ENCODE measurements at places on chromosomes 1 and 21.

GRCh38 chr1:183993132-183993531 is 44.4 kb downstream of the COLGALT2 start:
- no peak for DNase-seq

GRCh38 chr1:89732643-89733222 is 88.1 kb upstream of the LRRC8D start:
- no peak for DNase-seq

- DNase-seq: no peak
Observed at GRCh38 chr1:3456449-3456963, 2.0 kb downstream of the ARHGEF16 start.

DNA sequence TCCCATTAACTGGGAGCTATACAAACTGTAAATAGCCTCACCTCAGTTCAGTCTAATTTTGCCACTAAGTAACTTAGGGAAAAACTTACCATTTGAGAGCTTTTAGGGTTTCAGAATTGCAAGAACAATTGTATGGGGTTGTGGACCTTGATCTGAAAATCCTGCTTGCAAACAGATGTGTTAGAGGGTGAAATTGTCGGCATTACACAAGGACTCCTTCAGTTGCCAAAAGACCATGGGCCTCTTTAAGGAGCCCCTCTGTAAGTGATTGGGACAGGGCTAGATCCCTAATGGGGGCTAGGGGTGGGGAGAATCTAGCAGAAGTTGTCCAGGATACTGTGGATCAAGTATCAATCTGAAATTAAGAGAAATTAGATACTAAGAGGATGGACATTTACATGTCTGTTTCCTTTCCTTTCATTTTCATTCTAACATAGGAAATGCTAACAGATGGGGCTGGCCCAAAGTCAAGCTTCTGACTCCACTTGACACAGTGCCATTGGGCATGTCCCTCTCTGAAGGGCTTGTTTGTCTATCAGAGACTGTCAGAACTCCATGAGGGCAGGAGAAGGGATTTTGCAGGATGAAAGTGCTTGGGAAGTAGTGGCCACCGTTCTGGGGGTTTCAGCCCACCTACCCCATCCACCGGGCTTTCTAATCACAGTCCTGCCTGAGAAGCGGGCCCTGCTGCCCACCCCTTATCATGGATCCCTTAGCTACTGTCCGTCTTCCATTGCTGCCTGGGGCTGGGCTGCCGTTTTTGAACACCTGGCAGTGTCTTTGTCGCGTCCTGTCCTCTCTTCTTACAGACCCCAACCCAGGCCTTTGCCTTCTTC is 54.7 kb downstream of the STUM start:
- no peak for DNase-seq

DNA sequence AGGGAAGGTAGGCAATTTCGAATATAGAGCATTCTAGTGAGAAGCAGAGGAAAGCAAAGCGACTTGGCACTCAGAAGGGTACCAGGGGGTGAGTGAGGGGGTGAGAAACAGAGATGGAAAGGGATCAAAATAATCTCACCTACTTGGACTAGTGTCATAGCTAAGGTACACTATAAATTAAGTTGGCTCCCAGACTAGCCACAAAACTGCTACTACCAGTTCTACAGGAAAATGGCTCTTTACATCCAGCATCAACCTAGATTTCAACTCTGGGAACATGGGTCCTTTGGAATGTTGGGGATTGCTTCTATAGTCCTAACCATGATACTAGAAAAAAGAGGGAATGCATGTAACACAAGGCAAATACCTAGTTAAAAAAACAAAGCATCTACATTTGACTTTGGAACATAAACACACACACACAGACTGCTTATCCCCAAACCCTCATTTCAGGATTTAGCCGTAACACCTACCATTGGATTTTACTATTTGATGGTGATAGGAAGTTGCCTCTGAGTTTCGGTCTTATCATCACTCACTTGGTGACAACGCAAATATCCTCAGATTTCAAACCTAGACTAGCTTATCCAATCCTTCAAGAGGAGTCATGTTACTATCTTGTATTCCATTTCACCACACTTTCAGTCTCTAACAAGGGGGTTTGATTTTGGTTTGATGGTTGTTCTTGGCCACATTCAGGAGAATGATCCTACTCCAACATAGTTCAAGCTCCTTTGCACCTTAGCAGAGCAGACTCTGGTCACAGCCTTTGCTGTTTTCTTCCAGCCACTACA is 5.6 kb downstream of the ZBTB21 start:
- no peak for DNase-seq

- no peak for DNase-seq
Observed at GRCh38 chr1:87523466-87523865, 194.8 kb downstream of the LMO4 start.

DNA sequence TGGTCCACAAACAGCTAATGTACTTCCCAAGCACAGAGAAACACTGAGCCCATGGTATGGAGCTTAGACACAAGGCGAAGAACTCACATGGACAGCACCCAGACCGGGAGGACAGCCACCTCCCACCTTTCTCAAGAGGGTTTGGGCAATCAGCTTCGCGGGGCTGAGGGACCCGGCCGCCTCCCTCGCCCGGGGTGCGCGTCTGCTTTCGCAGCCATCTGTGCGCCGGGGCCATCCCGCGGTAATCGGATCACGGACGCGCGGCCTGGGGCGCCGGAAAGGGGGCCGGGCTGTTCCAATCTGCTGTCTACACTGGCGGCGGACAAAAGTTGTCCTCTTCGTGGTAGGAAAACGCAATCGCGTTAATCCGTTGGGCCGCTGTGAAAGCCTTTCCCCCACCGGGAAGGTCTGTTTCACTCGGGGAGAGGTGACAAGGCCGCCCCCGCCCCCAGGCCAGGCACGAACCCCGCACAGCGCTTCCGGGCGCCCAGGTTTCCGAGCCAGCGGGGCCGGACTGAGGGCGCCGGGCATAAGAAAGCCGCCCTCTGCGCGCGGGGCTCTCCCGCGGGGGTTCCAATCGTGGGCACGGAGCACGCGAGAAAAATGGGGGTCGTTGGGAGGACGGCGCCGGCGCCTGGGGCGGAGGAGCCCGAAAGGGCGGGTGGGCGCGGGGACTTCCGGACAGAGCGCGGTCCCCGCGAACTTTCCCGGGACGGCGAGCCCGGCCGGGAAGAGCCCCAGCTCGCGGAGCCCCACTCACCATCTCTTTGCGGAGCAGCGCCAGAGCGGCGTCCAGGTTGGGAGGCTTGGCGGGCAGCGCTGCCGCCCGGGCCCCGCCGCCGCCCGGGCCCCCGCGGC is 664 bp downstream of the FAM89A start:
- DNase-seq: peak; percentile 15

DNA sequence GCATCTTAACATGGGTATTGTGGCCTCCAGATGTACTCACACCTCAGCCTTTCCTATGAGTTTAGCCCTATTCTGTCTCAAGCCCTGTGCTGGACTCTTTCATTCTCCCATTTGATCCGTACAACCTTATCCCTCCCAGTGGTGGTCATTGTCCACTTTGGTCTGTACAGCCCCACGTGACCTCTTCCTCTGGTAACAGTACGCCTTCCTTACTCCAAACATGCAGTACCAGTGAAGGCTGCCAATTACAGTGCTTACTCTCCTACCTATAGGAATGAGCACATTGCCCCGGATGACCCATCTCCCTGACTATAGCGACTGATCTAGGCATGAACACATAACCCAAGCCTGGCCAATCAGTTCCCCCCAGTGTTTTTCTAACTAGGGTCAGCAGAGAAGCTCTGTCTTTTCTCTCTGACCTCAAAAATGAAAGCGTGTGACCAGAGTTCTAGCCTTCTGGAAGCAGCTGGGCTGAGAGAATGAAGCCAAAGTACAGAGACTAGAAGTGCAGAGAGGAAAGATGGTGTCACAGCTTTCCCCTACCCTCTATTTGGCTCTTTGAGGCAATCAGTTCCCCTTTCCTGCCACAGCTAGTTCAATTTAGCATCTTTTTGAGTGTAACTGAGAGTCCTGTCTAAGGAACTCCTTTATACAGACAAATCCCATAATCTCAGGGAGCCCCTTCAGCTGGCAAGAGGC is 9.9 kb upstream of the QSOX1 start:
- no peak for DNase-seq

DNA sequence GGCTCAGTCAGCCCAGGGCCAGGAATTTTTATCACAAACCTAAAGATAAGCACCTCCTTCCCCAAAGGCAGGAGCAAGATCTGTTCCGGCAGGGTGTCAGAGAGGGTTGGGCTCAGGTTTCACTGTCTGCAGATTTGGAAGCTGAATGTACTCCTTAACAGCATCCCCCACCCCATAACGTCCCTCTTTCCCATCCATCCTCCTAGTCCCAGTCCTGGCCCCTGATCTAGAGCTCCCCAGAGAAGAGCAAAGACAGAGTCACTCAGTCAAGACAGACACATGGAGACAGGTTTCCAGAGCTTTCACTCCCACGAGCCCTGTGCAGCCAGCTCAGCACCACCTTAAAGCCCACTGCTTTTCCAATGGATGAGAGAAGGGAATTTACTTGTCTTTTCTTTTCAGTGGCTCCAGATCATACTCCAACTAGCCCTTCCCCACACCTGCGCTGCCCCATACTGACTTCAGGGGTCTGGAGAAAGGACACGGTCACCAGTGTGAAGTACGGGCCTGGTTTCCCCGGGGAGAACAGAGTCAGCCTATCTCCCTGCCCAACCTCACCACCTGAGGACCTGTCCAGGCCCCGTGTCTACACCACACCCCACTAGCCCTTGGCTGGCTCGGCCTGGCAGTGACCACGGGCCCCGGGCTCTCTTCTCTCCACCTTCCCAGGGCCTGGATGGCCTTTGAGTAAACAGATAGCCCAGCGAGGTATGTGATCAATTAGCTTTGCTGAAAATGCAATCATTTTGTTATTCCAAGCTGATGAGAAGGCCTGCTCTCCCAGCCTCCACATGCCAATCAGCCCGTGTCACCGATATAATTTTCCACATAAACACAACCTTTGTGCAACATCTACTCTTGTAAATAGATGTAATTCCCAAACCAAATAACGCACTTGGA is 249.1 kb downstream of the FOXD2 start:
- DNase-seq: no peak

DNA sequence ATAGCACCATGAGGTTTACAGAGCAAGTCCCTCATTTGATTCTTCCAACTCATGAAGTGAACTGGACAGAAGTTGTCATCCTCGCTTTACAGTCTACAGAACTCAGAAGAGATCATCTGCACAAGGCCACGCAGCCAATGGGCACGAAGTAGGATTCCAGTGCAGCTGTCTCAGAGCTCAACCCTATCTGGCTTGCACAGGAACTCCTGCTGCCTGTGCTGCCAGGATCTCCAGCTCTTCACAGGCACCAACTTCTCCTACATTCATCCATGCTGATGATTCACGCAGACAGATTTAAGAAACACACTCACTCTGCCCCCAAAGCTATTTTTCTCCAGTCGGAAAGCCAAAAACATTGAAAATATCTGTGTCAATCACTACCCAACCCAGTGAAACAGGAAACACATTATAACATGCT is 157.0 kb downstream of the RERE start:
- no peak for DNase-seq

DNA sequence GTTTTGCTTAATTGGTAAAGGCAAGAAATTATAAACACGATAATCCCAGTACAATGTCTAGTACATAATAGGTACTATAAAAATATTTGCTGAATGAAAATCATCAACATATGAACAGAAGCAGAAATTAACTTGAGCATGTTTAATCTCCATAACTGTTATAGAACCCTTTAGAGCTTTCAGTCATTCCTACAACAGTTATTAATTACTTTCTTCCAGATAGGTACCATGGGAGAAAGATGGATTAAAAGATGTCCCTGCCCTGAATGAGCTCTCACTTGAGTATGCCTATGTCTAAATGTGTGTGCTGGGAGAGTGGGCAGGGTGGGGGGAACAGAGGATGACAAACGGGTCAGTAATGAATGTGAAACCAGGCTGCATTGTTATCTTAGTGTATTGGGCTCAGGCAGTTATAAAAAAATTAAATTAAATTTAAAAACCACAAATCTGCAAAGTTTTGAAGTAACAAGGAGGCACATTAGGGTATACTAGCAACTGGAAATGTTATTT is 2.4 kb downstream of the EPS15 start:
- no peak for DNase-seq

DNA sequence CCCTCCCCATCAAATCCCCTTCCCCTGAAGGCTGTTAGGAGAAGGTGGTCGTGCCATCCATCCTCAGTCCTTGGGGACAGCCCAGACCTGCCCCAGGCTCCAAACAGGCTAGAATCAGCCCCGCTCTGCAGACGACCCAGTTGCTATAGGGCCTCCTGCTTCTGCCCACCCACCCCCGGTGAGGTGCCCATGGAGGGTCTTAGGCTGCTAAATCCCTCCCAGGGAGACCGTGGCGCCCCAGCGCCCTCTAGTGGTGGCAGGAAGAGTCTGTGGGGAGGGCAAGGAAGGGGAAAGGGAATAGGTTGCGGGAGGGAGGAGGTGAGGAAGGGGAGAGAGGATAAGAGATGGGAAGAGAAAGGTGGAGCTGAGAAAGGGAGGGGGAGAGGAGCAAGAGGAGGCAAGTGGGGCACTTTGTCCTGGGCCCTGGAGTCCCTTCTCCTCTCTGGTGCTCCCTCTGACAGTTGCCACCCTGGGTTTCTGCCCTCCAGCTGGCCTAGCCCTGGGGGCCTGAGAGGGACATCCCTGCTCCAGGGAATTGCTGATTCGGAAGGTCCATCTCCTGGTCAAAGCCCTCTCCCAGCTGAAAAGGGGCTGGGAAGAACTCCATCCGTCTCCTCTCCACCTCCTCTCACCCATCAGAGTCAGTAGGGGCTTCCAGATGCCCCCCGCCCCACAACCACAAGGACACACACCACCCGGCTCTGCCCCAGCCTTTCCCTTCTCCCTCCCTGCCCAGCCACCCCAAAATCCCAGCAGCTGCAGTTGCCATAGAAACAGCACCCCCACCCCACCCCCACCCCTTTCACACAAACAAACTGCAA is 55.4 kb downstream of the CAMK2N1 start:
- peak; percentile 10 for DNase-seq

- no peak for DNase-seq
Observed at GRCh38 chr1:206101351-206102045, 15.7 kb downstream of the AVPR1B start.

- DNase-seq: no peak
Observed at GRCh38 chr1:14413819-14414490, 184.5 kb upstream of the KAZN start.

All from T-cell (primary cell).